ENCODE measurements at places on chromosomes 3 and 15.

GRCh38 chr3:52530918-52531826 lies 2.5 kb downstream of the NT5DC2 start:
- H3K27me3 ChIP-seq: no peaks in the 10 kb centered on the region
- peaks cover 27% of the 10 kb centered on the region for H3K4me1 ChIP-seq
- DNase-seq: no peak
- no peaks in the 10 kb centered on the region for H3K36me3 ChIP-seq
- no peak overlapping the region for H3K4me3 ChIP-seq

- H3K36me3 ChIP-seq: peaks cover 59% of the 10 kb centered on the region
- no peak overlapping the region for H3K4me3 ChIP-seq
- H3K27me3 ChIP-seq: no peaks in the 10 kb centered on the region
- DNase-seq: no peak
- no peak overlapping the region for H3K27ac ChIP-seq
- H3K4me1 ChIP-seq: peaks cover 5% of the 10 kb centered on the region
These were observed 8.8 kb downstream of the RPL32 start for GRCh38 chr3:12832350-12833221.

- peak overlapping the region; percentile 89 for H3K27ac ChIP-seq
- peak; percentile 98 for DNase-seq
- no peaks in the 10 kb centered on the region for H3K27me3 ChIP-seq
- H3K4me3 ChIP-seq: 0 out of 2 replicates have a peak overlapping the region, but pooled peaks have one; percentile 18
These were observed 42.1 kb downstream of the GOLGA6A start for GRCh38 chr15:74040109-74040850.

GRCh38 chr15:63198371-63199250 lies 9.2 kb downstream of the RAB8B start:
- peak; percentile 34 for DNase-seq
- peaks cover 32% of the 10 kb centered on the region for H3K4me1 ChIP-seq
- no peak overlapping the region for H3K27ac ChIP-seq
- 0 out of 2 replicates have a peak overlapping the region, but pooled peaks have one; percentile 13 for H3K4me3 ChIP-seq

DNA sequence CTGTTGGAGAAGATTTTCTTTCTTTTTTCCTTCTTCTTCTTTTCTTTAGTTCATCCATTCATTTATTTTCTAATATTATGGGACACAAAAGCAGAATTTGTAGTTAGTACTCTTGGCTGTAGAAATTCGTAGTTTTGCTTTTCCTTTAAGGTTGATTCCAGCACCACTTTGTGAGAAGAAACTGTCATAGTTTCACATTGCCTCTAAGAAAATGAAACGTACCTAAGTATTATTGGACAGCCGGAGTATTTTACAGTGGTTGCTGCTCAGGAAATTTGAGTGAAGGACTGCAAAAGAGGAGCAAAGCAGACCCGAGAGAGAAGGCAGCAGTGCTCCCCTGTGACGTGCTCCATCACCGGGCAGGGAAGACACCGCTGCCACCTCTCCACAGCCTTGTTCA lies 48.1 kb downstream of the PLCL2 start:
- no peak for DNase-seq
- no peaks in the 10 kb centered on the region for H3K36me3 ChIP-seq
- H3K27me3 ChIP-seq: no peaks in the 10 kb centered on the region
- H3K27ac ChIP-seq: no peak overlapping the region

- H3K4me3 ChIP-seq: no peak overlapping the region
- H3K27ac ChIP-seq: peak overlapping the region; percentile 58
- H3K4me1 ChIP-seq: peaks cover 29% of the 10 kb centered on the region
- H3K36me3 ChIP-seq: 0 out of 2 replicates have a peak, but pooled peaks cover 4% of the 10 kb centered on the region
- no peak for DNase-seq
These were observed 47.5 kb downstream of the ZNF609 start for GRCh38 chr15:64507845-64508244.

DNA sequence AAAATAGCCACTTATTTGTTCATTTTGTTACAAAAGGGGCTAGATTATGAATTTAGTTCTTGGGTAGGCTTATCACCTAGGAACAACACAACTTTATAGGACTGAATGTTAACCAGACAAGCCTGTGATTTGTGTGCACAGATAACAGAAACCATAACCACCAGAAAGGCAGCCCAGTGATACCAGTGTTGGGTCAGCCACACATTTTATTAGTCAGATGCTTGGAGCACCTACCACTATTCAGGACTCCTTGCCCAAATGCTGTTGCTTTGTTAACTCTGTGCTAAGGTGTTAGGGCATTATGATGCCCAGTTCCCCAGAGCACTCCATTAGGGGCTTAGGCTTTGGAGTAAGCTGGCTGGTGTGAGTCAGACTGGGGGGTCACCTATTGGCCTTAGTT lies 22.5 kb downstream of the PLCL2 start:
- no peaks in the 10 kb centered on the region for H3K36me3 ChIP-seq
- peak; percentile 14 for DNase-seq
- no peak overlapping the region for H3K27ac ChIP-seq

Measured in GM23248 (cell line).